ENCODE measurements at places on chromosomes 2 and 18. TPM values are rescaled to one million over a fixed set of nuclear protein-coding genes. Genes with fewer than 3 reads are reported as not detected.

Gene SAP130
- total RNA-seq = 20.1 TPM

Gene LYPD6B
- total RNA-seq = 2.0 TPM

DNA sequence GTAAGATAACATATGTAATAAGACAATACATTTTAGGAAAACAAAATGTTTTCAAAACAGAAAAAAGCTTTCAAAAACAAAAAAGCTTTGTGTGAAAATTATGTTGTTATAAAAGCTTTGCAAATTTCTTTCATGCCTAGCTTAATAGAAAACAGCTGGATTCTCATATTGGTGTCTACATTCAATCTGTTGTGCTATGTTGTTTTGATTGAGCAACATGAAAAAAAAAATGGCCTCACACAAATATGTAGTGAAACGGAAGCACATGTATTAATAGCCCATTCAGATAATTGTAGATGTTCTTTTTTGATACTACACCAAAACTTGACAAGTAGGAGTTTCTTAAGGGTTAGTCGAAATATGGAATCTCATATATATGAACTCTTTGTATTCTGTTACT, 197.5 kb downstream of the ZEB2 start:
- no peak for DNase-seq

GRCh38 chr2:146817613-146818012, 1027.2 kb upstream of the ACVR2A start:
- no peak for DNase-seq

DNA sequence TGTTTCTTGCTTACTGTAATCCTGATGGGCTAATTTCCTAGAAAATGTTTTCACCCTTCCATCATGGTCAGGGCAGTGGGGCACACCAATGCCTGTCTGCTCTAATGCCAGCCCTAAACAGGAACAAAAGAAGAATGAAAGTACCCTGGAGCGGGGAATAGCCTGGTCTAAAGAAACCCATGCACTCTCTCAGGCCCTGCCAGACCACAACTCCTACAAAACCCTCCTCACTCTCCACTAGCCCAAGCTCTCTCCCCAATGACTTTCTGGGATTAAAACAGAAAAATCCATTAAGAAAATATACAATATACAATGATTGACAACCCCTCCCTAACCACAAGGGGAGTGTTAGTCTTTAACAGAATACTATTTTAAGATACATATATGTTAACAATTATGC, 67.6 kb downstream of the AAK1 start:
- DNase-seq = no peak
